ENCODE measurements at places on chromosomes 3 and 15. TPM values are rescaled to one million over a fixed set of nuclear protein-coding genes. Genes with fewer than 3 reads are reported as not detected.

DNA sequence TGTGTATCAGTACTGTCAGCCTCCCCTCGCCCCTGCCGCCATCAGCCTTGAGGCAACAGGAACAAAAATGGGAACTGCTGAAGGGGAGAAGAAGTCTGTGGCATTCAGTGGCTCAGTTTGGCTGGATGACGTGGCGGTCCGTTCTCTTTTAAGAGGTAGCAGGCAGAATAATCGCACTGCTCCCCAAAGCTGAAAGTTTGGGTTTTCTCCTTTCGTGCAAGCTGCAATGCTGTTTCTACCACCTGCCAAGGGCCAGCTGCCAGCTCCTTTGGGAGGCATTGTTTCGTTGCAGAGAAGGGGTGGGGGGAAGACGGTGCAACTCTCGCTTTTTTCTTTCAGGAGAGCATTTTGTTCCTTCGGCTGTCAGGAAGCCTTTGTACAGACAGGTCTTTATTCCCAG, 369.6 kb upstream of the RORA start:
- no peak for DNase-seq

DNA sequence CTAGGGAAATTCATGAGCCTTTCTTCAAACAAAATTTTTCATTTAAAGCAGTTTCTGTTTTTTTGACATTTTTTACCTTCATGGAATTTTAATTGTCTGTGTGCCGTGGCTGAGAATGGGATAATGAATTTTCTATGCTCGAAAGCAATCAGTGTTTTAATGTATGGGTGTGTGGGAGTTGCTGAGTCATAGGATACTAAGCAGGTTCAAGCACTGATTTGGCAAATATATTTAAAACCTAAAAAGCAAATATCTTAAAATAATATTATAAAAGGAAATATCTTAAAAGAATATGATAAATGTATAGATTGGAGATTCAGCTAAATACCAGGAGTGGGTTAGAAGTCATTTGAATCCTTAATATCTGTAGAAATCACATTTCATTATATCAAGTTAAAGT, 173.6 kb upstream of the LRRFIP2 start:
- DNase-seq, result no peak

GRCh38 chr3:98779541-98780335, 16.6 kb downstream of the ST3GAL6 start:
- no peak for DNase-seq

- no peak for DNase-seq
These were observed 139.8 kb downstream of the SHQ1 start for GRCh38 chr3:72708441-72708840.

DNA sequence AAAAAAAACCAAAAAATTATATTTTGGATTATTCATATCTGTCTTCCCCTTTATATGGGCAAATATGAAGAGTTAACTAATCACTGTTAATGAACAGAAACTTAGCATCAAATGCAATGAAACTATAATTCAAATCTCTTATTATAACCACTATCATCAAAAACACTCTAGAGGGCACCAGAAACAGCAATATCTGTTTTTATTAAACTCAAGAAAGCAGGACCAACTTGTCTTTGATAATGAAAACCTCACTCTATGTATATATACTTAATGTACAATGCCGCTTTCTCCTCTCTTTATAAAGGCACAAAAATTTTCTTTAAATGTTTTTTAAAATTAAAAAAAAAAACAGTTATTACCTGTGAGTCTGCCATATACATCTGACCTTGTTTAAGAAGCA, 92.7 kb downstream of the UACA start:
- no peak for DNase-seq

GRCh38 chr3:9552252-9552999, 1.2 kb downstream of the LHFPL4 start:
- DNase-seq, result peak; percentile 18

DNA sequence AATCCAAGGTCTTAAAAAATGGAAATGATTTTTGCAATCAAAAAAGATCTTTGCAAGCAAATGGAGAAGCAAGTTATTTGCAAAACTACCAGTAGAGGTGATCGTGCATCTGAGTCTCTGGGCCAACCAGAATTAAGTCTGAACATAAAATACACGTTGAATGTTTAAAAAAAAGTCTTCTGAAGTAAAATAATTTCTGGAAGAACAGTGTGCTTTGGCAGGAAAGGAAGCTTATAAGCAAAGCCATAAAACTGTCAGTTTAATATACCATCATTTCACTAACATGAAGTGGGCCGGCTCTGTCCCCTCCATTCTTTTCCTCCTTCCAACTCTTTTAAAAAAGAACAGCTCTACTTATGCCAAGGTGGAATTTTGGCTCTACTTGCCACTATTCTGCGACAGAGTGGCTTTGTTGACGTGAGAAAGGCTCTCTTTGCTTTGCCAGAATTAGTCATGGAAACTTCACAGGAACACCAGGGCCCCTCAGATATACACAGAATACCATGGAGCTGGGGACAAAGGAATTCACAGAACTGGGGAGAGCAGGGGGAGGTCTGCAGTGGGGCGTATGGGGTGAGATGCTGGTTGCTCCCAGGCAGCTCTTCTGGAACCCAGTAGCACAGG, 29.8 kb downstream of the FSTL1 start:
- no peak for DNase-seq

- no peak for DNase-seq
These were observed 880 bp upstream of the ARMC8 start for GRCh38 chr3:138186221-138186620.

Gene TRH
- total RNA-seq, result not detected

Gene STRA6
- 1.8 TPM for total RNA-seq

Gene MYZAP
- 0.27 TPM for total RNA-seq
